ENCODE measurements at places on chromosomes 4 and X.

GRCh38 chrX:108946531-108946930, 210.2 kb upstream of the IRS4 start:
- DNase-seq: no peak

- no peak for DNase-seq
Measured at GRCh38 chrX:5458300-5458842, 770.3 kb downstream of the NLGN4X start.

DNA sequence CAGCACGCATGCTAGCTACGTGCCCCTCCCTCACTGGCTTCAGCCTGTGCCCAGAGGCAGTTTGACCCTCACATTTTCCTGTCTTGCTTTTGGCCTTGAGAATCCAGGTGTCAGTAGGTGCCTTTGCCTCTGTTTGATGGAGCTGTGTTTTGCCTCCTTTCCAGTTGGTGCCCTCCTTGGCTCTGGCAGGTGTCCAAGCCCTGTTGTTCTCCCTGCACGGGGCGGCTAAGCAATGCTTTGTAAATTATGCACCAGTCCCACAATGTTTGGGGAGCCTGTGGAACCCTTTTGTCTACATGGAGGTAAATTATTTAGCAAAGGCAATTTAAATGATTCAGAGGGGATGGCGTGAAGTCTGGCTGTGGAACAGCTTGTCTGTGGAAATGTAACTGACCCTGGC, 202.9 kb upstream of the BOD1L1 start:
- no peak for DNase-seq

DNA sequence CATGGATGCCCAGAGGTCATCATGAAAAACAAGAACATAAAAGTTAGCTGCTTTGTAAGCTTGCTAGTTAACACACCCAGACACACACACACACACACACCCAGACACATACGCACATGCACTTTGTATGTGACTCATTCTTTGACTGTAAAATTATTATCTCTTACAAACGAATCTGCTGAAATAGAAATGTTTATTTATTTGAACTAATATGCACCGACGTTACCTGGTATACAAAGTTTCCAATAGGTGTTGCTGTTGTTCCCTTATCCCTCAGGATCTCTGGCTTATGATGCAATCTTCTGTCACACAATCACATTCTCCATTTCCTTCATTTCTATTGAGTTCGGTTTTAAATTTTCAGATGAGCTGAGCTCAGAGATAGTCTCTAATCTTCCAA, 209.3 kb downstream of the PTTG2 start:
- no peak for DNase-seq

DNA sequence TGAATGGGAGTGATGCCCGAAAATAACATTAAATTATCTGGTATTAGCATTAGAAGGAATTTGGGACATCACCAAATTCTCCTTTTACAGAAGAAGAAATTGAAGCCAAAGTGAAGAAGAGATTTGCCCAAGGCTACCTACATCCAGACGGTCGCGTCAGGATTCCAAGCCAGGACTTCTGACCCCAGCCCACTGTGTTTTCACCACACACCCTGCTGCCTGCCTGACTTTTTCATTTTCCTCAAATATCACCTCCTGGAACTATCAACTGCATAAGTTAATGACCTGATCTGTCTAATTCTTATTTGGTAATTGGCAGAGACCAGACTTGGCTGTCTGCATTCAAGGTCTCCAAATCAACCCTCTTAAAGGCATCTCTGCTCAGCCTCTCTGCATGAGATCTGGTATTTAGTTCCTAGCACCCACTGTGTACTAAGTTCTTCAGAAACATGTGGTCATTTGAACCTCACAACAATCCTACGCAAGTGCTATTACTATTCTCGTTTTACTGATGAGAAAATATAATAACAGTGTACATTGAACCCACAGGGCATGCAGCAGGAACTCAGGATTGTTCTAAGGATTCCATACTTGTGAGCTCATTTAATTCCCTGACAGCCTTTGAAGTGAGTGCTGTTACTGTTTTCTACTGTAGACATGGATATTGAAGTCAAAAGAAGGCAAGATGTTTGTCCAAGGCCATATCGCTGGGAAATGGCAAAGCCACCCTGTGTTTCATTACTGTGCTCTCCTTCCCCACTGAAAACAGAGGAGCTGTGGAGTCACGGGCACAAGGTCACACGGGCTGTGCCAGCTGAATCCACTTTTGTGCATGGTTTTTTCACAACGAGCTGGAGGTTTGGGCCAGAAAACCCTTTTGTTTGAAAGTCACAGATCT, 195.2 kb upstream of the C1QTNF7 start:
- DNase-seq: no peak

GRCh38 chrX:10548688-10549087, 71.7 kb downstream of the MID1 start:
- no peak for DNase-seq

- DNase-seq: no peak
Measured at GRCh38 chr4:109075621-109076020, 226.8 kb downstream of the COL25A1 start.

GRCh38 chr4:14177987-14178386, 550.5 kb upstream of the BOD1L1 start:
- DNase-seq: no peak

- DNase-seq: no peak
Measured at GRCh38 chr4:25670991-25671390, 15.3 kb downstream of the SLC34A2 start.

DNA sequence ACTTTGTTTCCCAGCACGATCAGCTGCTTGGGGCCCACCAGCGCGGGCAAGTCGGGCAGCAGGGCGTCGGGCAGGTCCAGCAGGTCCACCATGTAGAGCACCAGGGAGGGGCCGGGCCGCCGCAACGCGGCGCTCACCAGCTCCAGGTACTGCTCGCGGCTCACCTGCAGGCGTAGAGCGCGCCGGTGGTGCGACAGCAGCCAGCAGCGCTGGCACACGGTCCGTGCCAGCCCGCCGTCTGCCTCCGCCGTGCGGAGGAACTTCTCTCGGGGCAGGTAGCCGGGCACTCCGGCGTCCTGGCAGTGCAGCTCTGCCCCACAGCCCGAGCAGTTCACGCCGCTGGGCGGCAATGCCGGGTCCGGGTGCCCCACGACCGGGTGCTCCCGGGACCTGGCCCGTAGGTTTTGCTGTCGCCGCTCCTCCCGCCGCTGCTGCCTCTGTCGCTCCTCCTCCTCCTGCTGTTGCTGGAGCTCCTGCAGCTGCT, 527 bp downstream of the NOA1 start:
- DNase-seq: peak; percentile 53

GRCh38 chr4:4675641-4676040, 133.8 kb upstream of the STX18 start:
- no peak for DNase-seq

DNA sequence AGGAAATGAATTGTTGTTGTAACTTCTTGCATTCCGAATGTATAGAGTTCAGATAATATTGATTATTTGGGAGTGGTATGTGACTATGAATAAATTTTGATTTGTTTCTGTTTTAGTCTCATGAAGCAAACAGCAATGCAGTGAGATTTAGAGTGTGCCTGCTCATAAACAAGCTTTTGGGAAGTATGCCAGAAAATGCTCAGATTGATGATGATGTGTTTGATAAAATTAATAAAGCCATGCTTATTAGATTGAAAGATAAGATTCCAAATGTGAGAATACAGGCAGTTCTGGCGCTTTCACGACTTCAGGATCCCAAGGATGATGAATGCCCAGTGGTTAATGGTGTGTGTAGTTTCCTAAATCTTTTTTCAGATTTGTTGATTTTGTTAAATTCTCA, 2.0 kb downstream of the NCAPG start:
- no peak for DNase-seq

- no peak for DNase-seq
Measured at GRCh38 chrX:109266034-109266433, 215.9 kb downstream of the GUCY2F start.

- no peak for DNase-seq
Measured at GRCh38 chr4:5899881-5900280, 7.0 kb upstream of the CRMP1 start.

- DNase-seq: no peak
Measured at GRCh38 chrX:19672222-19672812, 157.0 kb upstream of the MAP3K15 start.

- DNase-seq: no peak
Measured at GRCh38 chr4:174061026-174061425, 222.4 kb downstream of the FBXO8 start.

- no peak for DNase-seq
Measured at GRCh38 chrX:46916273-46916672, 4.1 kb downstream of the JADE3 start.

DNA sequence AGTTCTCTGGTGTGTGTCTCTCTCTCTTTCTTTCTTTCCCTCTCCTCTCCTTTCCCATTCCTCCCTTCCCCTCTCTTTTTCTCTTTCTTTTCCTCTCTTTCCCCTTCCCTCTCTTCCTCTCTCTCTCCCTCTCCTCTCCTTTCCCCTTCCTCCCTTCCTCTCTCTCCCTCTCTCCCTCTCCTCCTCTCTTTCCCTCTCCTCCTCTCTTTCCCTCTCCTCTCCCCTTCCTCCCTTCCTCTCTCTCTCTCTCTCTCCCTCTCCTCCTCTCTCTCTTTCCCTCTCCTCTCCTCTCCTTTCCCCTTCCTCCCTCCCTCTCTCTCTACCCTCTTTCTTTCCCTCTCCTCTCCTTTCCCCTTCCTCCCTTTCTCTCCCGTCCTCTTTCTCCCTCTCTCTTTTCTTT, 12.4 kb upstream of the EOLA1 start:
- DNase-seq: no peak

DNA sequence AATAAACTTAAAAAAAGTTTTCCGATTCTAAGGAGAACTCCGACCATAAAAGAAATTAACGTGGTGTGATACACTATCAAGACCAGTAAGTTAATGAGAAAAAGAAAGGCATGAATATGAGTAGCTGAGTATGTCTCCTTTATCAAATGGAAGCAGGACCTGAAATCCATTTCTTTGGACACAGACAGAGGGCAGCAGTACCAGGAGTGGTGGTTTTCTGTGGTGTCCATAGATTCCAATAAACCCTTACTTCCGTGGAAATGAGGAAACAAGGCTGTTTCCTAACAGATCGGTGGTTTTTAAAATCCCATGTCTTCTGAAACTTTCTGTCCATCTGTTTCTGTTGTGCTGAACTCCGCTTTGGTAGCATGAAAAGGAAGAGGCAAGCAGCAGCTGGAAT, 128.5 kb upstream of the TSPAN5 start:
- no peak for DNase-seq

- DNase-seq: no peak
Measured at GRCh38 chr4:171928336-171928735, 115.1 kb downstream of the GALNTL6 start.

GRCh38 chr4:162853788-162854187, 312.9 kb downstream of the NAF1 start:
- no peak for DNase-seq

GRCh38 chrX:72609313-72609712, 36.7 kb upstream of the HDAC8 start:
- DNase-seq: no peak

DNA sequence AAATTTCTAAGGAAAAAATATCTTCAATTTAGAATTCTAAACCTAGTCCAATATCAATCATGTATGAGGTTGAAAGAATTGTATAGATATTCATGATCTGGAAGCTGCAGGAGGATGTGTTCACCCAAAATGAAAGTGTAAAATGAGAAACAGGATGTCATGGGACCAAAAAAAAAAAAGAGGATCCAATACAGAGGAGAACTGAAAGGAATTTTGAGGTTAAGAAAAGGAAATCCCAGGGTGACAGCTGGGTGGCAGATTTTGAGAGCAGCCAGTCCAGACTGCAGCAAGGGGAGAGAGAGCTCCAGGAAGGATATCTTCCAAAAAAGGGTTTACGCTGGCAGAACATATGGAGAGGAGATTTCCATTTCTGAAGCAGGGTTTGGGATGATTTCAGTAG, 38.9 kb downstream of the TLR10 start:
- no peak for DNase-seq

DNA sequence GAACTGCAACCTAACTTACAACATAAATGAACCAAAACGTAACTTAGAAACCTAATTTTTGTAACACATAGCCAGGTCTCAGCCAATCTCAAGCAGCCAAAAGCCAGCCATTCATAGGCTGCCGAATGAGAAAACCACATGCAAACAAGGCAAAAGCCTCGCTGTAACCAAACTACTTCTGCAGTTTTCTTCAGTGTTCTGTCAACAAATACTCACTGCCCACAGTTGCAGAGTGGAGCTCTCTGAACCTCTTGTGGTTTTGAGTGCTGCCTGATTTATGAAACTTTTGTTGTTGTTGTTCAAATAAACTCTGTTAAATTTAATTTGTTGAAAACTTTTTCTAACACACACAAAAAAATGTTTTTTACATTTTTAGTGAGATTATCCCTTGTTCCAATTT, 251.2 kb downstream of the PAPSS1 start:
- no peak for DNase-seq

GRCh38 chr4:3769642-3770184, 3.5 kb downstream of the ADRA2C start:
- DNase-seq: no peak

GRCh38 chr4:156378033-156378665, 424.5 kb upstream of the CTSO start:
- no peak for DNase-seq

- no peak for DNase-seq
Measured at GRCh38 chr4:7410446-7410845, 24.3 kb downstream of the PSAPL1 start.

DNA sequence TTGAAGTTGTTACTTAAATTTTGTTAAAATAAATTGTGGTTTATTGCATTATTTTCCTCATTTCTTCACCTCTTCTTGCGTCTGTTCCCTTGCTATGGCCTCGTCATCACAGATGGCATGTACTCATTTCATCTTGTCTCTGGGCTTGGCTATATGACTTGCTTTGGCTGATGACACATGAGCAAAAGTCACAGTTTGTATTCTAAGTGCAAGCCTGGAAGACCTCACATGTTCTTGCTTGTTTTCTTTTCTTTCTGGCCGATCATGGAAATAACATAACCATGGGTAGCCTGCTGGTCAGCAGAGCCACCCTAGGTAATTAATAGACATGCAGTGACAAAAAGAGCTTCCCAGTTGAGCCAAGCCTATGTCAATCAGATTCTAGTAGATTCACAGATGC, 527.9 kb downstream of the SPRY1 start:
- no peak for DNase-seq
